Mucosa of gallbladder (tissue), 1 donor: ENCODE measurements at places on chromosomes 7 and 10. TPM values are rescaled to one million over a fixed set of nuclear protein-coding genes. Genes with fewer than 3 reads are reported as not detected.

ING3 gene
- 14.4 TPM for total RNA-seq

CCT6A gene
- 87.6 TPM for total RNA-seq

MMP21 gene
- total RNA-seq: 0.17 TPM

MSMB gene
- 15.8 TPM for total RNA-seq

CDHR3 gene
- 3.1 TPM for total RNA-seq

CALCR gene
- 0.17 TPM for total RNA-seq

FAM25A gene
- not detected for total RNA-seq

ANKRD1 gene
- total RNA-seq: 0.09 TPM
